Activated CD4-positive, alpha-beta T cell treated with anti-CD3 and anti-CD28 coated beads, Interleukin-2, amount 10 ng/mL, durations not matched to agents 24 days and 14 days (primary cell): ENCODE measurements at places on chromosomes 4 and X. TPM values are rescaled to one million over a fixed set of nuclear protein-coding genes. Genes with fewer than 3 reads are reported as not detected.

DNA sequence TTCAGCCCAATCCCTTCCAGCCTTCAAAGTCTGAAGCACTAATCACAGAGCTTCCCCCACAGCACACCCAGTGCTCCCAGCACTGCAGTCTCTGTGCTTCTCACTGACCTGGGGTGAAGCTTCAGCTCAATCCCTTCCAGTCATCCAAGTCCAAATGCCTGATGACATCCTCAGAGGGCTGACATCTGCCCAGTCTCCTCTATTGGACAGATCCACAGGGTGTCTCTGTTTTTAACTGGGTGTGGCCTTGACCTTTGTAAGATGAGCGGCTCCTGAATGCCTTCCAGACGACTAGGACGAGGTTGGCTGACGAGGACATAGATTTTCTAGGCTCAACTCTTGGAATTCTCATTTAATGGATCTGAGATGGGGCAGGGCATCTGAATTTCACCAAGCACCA is 7.6 kb upstream of the SLC2A9 start:
- H3K4me1 ChIP-seq, result peaks cover 19% of the 10 kb centered on the region
- no peaks in the 10 kb centered on the region for H3K36me3 ChIP-seq
- no peak for DNase-seq
- H3K27ac ChIP-seq, result no peak overlapping the region
- H3K4me3 ChIP-seq, result no peak overlapping the region

GRCh38 chrX:56733459-56734046 is 4.5 kb downstream of the NBDY start:
- peaks cover 14% of the 10 kb centered on the region for H3K36me3 ChIP-seq
- peak; percentile 85 for DNase-seq
- H3K27me3 ChIP-seq, result no peaks in the 10 kb centered on the region

DNA sequence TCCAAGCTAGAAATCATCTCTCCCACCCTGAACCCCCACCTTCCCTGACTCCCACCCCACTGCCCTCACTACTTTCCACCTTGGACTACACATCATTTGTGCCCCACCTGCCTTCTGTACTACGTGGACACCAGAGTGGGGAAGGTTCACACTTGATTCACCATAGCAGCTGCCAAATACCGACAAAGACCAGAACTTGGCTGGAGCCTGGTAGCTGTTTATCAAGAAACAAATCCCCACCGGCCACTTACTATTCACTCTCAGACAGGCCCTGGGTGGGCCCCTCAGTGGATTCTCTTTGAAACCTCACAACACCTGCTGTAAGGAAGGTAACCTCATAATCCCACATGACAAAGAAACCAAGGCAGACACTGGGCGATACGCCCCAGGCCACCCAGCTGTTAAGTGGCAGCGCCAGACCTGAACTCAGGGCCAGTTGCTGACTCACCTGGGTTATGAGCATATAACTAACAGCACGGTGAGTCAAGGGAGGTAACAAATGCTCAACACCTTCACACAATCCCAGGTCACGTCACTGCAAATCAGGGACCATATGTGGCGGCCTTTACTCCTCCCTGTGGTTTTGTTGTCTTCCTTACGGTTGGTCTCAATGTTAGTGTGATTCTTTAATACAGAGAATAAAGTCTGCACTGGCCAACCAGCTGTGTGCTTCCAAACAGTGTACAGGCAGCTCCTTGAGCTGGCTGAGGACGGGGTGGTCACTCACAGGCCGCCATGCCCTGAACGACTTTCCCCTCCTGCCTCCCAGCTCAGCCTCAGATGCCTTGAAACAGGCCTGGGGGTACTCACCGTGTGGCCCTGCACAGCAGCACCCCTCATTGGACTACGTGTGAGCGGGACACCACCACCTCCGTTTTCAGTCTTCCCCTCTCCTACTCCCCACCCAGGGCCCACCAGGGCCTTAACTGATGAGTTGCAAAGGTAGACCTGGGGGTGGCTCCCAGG is 7.5 kb downstream of the WDR1 start:
- peak overlapping the region; percentile 74 for H3K4me3 ChIP-seq
- H3K4me1 ChIP-seq, result peaks cover 90% of the 10 kb centered on the region
- no peaks in the 10 kb centered on the region for H3K27me3 ChIP-seq
- peak; percentile 59 for DNase-seq

GRCh38 chrX:3017492-3017891 is 11.1 kb downstream of the ARSH start:
- H3K36me3 ChIP-seq, result no peaks in the 10 kb centered on the region
- H3K27me3 ChIP-seq, result no peaks in the 10 kb centered on the region
- no peak overlapping the region for H3K27ac ChIP-seq
- H3K4me1 ChIP-seq, result no peaks in the 10 kb centered on the region
- H3K4me3 ChIP-seq, result no peak overlapping the region

DNA sequence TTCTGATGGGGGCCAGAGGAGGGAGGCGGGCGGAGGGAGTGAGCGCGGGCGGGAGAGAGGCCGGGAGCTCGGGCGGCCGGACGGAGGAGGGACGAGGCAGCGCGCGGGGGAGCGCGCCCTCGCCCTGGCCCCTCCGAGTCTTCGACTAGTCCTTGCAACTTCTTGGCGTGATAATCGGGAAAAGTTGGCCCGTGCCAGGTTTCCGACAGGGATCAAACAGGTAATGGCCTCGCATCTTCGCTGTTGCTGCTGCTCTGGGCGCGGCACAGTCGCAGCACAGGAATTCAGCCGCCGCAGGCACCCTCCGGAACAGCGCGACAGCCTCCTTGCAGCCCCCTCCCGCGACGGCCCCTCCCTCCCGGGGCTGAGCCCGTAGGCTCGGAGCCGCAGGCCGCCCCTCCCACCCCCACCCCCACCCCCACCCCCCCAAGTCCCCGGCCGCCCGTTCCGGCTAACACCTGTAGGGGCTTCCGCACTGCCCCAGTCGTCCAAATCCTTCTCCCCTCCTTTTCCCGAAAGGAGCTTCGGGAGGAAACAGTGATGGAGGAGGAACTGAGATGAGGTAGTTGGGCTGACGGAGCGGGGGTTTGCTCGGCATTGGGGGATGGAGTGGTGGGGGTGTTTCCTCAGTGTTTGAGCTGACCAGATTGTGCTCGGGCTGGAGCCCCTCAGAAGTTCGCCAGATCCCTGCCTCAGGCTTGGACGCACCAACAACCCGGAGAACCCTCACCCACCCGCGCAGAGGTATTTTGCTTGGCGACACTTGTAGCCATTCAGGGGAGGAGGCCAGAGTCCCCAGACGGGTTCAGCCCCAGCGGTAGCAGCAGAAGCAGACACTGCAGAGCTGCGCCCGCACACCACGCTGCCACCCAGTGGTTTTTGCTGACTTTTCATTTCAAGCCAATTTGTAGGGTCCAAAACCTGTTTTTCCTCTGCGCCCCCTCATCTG is at the start of gene FGF13:
FGF13 (minus strand) TSS at position 319 of the 949 bp plus-strand sequence. CDS start 714 bp downstream, outside the sequence.
- DNase-seq, result no peak
- no peak within 1 kb of the TSS for H3K4me3 ChIP-seq
- H3K4me1 ChIP-seq, result no peaks in the 10 kb centered on the region
- no peaks in the 10 kb centered on the region for H3K36me3 ChIP-seq
- H3K27me3 ChIP-seq, result peaks cover 34% of the 10 kb centered on the region

DNA sequence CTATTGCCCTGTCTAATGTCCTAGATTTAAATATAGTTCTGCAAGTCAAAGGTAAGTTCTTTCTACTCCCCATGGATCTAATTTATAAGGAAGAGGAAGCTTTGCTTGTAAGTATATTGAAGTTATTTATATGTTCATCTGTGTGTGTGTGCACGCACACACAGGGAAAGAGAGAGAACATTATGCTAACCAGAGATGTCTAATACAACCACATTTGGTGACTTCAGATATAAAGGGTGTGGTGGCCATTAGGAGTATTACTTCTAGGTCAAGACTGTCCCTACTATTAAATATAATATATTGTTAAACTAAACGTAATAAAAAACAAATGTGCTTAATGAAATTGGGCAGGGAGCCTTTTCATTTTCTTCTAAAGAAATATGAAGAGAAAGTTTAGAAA is 4.1 kb downstream of the DCK start:
- DNase-seq, result no peak
- H3K36me3 ChIP-seq, result peaks cover 53% of the 10 kb centered on the region
- H3K27me3 ChIP-seq, result no peaks in the 10 kb centered on the region
- peak overlapping the region; percentile 94 for H3K27ac ChIP-seq
- H3K4me1 ChIP-seq, result peaks cover 79% of the 10 kb centered on the region
- peak overlapping the region; percentile 99 for H3K4me3 ChIP-seq

- no peak overlapping the region for H3K4me3 ChIP-seq
- no peak overlapping the region for H3K27ac ChIP-seq
- DNase-seq, result no peak
- H3K27me3 ChIP-seq, result no peaks in the 10 kb centered on the region
- H3K36me3 ChIP-seq, result no peaks in the 10 kb centered on the region
Observed at GRCh38 chrX:68878977-68879645, 50.3 kb downstream of the EFNB1 start.

GRCh38 chrX:143634663-143635455 is 1.0 kb downstream of the SLITRK4 start:
- DNase-seq, result no peak
- peaks cover 9% of the 10 kb centered on the region for H3K27me3 ChIP-seq
- H3K36me3 ChIP-seq, result no peaks in the 10 kb centered on the region
- no peaks in the 10 kb centered on the region for H3K4me1 ChIP-seq

DNA sequence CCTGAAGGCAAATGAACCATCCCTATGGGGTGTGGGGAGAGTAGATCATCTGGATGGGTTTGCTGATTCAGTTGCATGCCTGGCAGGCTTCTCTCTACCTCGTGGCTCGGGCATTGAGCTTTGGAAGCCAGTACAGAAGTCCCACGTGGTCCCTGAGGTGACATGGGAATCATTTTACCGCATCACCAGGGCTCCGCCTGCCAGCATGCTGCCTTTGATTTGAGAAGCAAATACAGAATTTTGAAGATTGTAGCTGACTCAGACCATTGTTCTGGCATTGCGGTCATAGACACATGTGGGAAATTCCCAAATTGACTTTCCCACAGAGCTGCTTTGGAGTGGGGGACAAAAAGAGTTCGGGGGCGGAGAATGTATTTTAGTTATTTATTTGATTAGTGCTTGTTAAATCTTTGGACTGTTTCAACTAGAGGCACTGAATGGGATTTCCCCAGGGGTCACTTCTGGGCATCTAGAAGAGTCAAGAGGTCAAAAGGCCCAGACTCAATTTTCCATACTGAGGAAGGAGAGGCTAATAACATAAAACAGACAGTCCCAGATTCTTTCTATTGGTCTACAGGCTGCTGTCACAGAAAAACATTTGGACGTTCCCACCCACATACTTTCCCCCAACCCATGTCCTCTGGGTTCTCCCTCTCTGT is 79.3 kb downstream of the NHSL2 start:
- peaks cover 3% of the 10 kb centered on the region for H3K4me1 ChIP-seq
- no peaks in the 10 kb centered on the region for H3K36me3 ChIP-seq
- H3K27ac ChIP-seq, result no peak overlapping the region
- no peak overlapping the region for H3K4me3 ChIP-seq

H2BW2 gene
- total RNA-seq, result not detected in 2 replicates
